ENCODE measurements at places on chromosomes 6 and 20. TPM values are rescaled to one million over a fixed set of nuclear protein-coding genes. Genes with fewer than 3 reads are reported as not detected.

DNA sequence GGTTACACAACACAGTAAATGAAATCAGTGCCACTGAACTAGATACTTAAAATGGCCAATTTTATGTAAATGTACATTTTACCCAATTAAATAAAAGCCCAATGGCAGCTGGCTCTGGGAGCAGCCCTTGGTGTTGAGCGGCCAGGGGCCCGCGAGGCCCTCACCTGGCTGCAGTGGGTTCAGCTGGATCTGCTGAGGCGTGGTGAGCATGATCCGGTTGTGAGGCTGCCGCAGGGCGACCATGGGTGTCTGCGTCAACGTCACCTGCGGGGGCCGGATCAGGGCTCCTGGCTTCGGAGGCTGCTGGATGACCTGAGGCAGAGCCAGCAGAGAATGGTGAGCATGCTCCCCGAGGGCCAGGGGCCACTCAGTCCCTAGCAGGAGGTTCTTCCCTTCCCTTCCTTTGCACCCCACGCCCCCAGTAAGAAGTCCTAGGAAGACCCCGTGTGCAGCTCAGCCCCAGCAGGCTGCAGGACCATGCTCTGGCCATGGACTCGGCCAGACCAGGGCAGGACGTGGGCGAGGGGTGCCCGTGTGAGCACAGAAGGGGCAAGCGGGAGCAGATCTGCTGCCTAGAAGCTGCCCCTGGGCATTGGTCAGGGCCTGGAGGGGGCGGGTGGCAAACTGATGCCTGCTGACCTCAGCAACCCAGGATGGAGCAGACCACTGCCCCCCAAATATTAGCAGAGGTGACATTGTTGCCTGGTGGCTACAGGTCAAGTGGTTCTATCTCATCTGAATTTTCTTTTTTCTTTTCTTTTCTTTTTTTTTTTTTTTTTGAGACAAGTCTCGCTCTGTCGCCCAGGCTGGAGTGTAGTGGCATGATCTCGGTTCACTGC, 61.9 kb downstream of the TAF4 start:
- H3K4me3 ChIP-seq: no peak overlapping the region
- H3K4me1 ChIP-seq: no peaks in the 10 kb centered on the region
- peaks cover 40% of the 10 kb centered on the region for H3K36me3 ChIP-seq
- no peak overlapping the region for H3K27ac ChIP-seq
- DNase-seq: no peak
- H3K27me3 ChIP-seq: no peaks in the 10 kb centered on the region

DNA sequence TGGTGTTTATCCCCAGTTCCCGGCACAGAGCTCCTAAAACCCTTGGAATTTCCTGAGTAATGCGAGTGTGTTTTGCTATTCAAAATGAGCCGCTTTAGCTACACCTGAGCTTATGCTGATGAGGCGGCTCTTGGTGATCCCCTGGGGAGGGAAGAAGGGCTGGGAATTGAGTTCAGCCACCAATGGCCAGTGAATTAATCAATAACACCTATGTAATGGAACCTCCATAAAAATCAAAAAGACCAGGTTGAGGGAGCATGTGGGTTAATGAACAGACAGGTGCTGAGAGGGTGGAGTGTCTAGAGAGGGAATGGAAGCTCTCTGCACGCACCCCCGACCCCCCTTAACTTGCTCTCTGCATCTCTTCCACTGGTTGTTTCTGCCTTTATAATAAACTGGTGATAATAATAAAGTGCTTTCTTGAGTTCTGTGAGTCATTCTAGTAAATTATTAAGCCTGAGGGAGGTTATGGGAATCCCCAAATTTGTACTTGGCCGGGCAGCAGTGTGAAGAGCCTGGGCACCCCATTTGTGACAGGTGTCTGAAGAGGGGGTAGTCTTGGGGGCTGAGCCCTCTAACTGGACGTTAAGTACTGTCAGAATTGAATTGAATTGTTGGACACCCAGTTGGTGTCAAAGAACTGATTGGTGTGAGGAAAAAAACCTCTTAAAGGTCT, 24.6 kb upstream of the SERPINB1 start:
- no peaks in the 10 kb centered on the region for H3K27me3 ChIP-seq
- H3K27ac ChIP-seq: no peak overlapping the region

GRCh38 chr6:72740135-72740534, 118.3 kb downstream of the KCNQ5 start:
- H3K27ac ChIP-seq: no peak overlapping the region
- H3K4me1 ChIP-seq: peaks cover 28% of the 10 kb centered on the region
- H3K27me3 ChIP-seq: no peaks in the 10 kb centered on the region
- H3K36me3 ChIP-seq: peaks cover 3% of the 10 kb centered on the region

GRCh38 chr6:32977953-32978324, 9.5 kb downstream of the BRD2 start:
- H3K4me3 ChIP-seq: no peak overlapping the region
- H3K4me1 ChIP-seq: peaks cover 39% of the 10 kb centered on the region
- H3K27ac ChIP-seq: peak overlapping the region; percentile 61
- DNase-seq: no peak
- no peaks in the 10 kb centered on the region for H3K27me3 ChIP-seq

DNA sequence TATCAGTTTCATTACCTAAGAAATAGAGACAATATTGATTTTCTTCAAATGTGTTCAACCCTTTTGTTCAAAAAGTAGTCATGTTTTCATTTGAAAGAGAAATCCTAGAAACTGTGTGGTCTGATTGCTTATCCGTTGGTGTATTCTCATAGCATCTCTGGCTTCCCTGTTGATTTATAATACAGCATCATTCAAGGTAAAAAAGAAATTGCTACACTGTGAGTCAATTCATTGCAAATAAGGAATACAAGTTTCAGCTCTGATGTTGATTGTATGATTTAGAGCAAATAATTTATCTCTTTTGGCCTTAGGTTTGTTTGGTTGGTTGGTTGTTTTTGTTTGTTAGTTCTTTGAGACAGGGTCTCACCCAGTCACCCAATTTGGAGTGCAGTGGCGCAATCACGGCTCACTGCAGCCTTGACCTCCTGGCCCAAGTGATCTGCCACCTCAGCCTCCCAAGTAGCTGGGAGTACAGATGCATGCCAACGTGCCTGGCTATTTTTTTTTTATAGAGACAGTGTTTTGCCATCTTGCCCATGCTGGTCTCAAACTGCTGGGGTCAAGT, 185.5 kb upstream of the TNFAIP3 start:
- H3K36me3 ChIP-seq: no peaks in the 10 kb centered on the region
- no peak overlapping the region for H3K4me3 ChIP-seq
- peaks cover 54% of the 10 kb centered on the region for H3K4me1 ChIP-seq
- H3K27ac ChIP-seq: peak overlapping the region; percentile 21
- peaks cover 12% of the 10 kb centered on the region for H3K27me3 ChIP-seq

DNA sequence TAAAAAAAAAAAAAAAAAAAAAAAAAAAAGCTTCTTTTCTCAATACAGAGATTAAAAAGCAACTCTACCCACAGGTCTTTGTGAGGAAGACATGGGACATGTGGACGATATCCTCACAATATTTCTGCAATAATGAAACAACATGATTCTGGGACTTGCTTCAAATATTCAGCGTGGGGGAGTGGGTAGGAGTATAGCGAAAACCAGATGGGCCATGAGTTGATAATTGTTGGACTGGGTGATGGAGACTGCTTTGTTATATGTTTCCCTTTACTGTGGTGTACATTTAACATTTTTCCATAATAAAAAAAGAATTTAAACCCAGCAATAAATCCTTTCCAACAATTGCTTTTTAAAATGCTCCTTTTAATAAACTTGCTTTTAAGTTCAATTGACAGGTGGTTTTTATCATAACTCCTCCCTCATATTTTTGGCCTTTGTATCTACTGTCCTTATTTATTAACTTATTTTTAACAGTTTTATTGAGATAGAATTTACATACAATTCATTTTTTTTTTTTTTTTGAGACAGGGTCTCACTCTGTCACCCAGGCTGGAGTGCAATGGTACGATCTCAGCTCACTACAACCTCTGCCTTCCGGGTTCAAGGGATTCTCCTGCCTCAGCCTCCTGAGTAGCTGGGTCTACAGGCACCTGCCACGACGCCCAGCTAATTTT, 40.4 kb upstream of the ARFGEF2 start:
- DNase-seq: no peak
- H3K4me3 ChIP-seq: no peak overlapping the region
- H3K27me3 ChIP-seq: no peaks in the 10 kb centered on the region
- H3K4me1 ChIP-seq: no peaks in the 10 kb centered on the region

- H3K4me1 ChIP-seq: peaks cover 18% of the 10 kb centered on the region
- no peak overlapping the region for H3K27ac ChIP-seq
- peaks cover 32% of the 10 kb centered on the region for H3K27me3 ChIP-seq
- no peaks in the 10 kb centered on the region for H3K36me3 ChIP-seq
Observed at GRCh38 chr6:41427642-41428335, 92.4 kb downstream of the NCR2 start.

DNA sequence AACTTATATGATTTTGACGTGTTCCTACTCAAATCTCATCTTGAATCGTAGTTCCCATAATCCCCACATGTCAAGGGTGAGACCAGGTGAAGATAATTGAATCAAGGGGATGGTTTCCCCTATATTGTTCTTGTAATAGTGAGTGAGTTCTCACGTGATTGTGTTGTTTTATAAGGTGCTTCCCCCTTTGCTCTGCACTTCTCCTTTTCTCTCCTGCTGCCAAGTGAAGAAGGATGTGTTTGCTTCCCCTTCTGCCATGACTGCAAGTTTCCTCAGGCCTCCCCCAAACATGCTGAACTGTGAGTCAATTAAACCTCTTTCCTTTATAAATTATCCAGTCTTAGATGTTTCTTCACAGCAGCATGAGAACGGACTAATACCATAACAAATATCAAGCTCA, 83.2 kb downstream of the MANEA start:
- H3K36me3 ChIP-seq: no peaks in the 10 kb centered on the region
- no peak overlapping the region for H3K4me3 ChIP-seq
- peaks cover 4% of the 10 kb centered on the region for H3K27me3 ChIP-seq
- no peak for DNase-seq
- no peak overlapping the region for H3K27ac ChIP-seq

- H3K4me3 ChIP-seq: no peak overlapping the region
- no peaks in the 10 kb centered on the region for H3K4me1 ChIP-seq
- H3K27me3 ChIP-seq: no peaks in the 10 kb centered on the region
- DNase-seq: no peak
- H3K27ac ChIP-seq: no peak overlapping the region
Observed at GRCh38 chr20:60034231-60035110, 76.2 kb downstream of the CDH26 start.

GRCh38 chr6:29892696-29893095, 49.6 kb upstream of the HLA-A start:
- H3K4me3 ChIP-seq: no peak overlapping the region
- H3K36me3 ChIP-seq: peaks cover 1% of the 10 kb centered on the region
- DNase-seq: no peak

DNA sequence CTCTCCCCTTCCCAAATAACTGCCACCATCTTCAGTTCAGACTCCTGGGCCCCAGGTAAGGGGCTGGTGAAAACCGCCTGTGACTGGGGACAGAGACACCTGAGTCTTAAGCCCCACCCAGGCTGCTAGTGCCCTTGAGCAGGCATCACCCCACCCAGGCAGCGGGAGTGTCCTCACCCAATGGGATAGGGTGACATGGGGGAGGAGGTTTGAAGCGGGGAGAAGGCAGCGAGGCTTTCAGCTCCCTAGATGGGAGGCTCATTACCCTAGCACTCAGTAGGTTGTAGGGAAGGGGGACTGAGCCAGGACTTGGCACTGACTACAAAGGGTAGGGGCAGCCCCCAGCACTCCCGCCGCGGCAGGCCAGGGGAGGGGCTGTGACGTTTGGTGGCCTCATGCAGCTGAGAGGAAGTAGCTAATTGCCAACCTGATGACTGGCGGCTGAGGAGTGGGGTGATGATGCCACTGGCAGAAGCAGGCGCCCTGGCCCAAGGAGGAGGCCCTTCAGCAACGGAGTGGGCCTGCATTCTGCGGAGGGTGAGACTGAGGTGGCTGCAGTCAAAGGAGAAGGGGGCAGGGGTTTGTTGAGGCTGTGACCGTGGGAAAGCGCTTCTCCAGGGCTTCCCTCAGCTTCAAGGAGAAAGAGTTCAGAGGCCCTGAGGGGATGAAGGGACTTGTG, 126.9 kb downstream of the MRPL14 start:
- H3K27me3 ChIP-seq: peaks cover 11% of the 10 kb centered on the region
- peak overlapping the region; percentile 74 for H3K4me3 ChIP-seq
- H3K4me1 ChIP-seq: peaks cover 11% of the 10 kb centered on the region

GRCh38 chr6:39188098-39188450, 41.2 kb downstream of the KCNK5 start:
- H3K4me1 ChIP-seq: peaks cover 15% of the 10 kb centered on the region
- H3K4me3 ChIP-seq: no peak overlapping the region
- H3K27me3 ChIP-seq: no peaks in the 10 kb centered on the region
- no peak overlapping the region for H3K27ac ChIP-seq
- DNase-seq: no peak
- peaks cover 33% of the 10 kb centered on the region for H3K36me3 ChIP-seq

DNA sequence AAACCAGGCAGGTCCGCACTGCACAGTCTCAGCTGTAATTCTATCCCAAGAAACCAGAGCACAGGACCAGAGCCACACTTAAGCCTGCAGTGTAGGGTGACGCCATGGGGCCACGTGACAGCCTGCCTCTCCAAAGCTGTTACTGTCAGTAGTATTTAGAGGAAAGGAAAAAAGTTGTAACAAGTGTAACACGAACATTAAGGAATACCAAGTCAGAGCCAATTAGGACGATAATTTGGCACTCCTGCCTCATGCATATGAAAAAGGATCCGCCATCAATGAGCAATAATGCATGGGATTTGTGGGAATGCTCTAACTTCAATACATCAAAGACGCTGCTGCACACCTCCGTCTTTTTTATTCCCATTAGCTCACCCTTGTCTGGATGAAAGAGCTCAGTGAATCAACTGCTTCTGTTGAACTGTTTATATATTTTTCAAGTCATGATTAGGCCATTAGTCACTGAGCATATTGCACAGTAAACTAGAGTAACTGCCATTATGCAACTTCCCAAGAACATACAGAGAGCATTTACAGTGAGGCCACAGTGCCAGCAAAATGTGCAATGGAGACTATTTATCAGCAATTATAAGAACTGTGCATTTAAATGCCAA, 79.9 kb downstream of the ATXN1 start:
- H3K4me1 ChIP-seq: peaks cover 74% of the 10 kb centered on the region
- no peaks in the 10 kb centered on the region for H3K27me3 ChIP-seq
- peaks cover 26% of the 10 kb centered on the region for H3K36me3 ChIP-seq
- no peak for DNase-seq

DNA sequence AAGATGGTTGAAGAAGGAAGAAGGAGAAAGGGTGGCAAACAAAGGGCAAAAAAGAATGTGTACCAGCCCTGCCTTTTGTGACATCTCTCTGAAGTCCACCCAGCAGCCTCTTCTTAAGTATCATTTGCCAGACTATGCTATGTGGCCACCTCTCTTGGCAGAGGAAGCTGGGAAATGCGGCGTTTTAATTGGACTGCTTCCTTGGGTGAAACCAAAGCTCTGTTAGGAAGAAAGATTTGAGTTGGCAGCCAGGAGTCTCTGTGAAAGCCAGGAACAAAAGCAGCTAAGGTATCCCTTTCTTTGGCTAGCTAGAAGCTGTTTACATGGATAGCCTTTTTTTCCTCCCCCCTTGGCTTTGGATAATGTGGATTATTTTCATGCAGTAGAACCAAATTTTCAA, 67.5 kb upstream of the GTSF1L start:
- H3K4me3 ChIP-seq: no peak overlapping the region
- peaks cover 6% of the 10 kb centered on the region for H3K4me1 ChIP-seq
- H3K36me3 ChIP-seq: no peaks in the 10 kb centered on the region
- no peak for DNase-seq

Gene HSPA1L
- 2.2 TPM for total RNA-seq

Gene NHLRC1
- 0.11 TPM for total RNA-seq

Gene PYGB
- total RNA-seq: 18.0 TPM

Gene PDE7B
- total RNA-seq: 0.73 TPM

Gene RIPOR3
- not detected for total RNA-seq

Gene BACH2
- total RNA-seq: 74.7 TPM
